ENCODE measurements at places on chromosomes 5 and 9. TPM values are rescaled to one million over a fixed set of nuclear protein-coding genes. Genes with fewer than 3 reads are reported as not detected.

IPPK gene
- total RNA-seq = 3.5 TPM

GRCh38 chr9:36736648-36737047 lies 164.0 kb downstream of the MELK start:
- peaks cover 10% of the 10 kb centered on the region for H3K27me3 ChIP-seq
- H3K36me3 ChIP-seq = no peaks in the 10 kb centered on the region
- no peak overlapping the region for H3K27ac ChIP-seq
- no peak overlapping the region for H3K4me3 ChIP-seq
- no peaks in the 10 kb centered on the region for H3K4me1 ChIP-seq

DNA sequence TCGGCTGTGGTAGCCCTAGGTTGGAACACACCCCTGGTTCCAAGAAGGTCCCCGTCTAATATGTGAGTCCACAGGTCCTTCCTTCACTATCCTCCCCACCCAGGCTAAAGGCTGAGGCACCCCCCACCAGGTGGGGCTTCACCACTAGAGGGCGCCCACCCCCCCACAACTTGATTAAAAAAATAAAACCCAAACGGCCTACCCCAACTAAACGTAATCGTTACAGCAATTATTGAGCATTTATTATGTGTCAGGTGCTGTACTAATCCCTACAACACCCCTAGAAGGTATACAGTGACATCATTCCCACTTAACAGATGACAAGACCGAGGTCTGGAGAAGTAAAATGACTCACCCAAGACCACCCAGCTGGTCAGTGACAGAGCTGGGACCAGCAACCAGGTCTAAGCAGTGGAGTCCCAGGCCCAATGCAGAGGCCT lies 65.0 kb downstream of the FGF18 start:
- no peak overlapping the region for H3K4me3 ChIP-seq
- H3K27ac ChIP-seq = no peak overlapping the region
- no peaks in the 10 kb centered on the region for H3K4me1 ChIP-seq
- no peak for DNase-seq

DNA sequence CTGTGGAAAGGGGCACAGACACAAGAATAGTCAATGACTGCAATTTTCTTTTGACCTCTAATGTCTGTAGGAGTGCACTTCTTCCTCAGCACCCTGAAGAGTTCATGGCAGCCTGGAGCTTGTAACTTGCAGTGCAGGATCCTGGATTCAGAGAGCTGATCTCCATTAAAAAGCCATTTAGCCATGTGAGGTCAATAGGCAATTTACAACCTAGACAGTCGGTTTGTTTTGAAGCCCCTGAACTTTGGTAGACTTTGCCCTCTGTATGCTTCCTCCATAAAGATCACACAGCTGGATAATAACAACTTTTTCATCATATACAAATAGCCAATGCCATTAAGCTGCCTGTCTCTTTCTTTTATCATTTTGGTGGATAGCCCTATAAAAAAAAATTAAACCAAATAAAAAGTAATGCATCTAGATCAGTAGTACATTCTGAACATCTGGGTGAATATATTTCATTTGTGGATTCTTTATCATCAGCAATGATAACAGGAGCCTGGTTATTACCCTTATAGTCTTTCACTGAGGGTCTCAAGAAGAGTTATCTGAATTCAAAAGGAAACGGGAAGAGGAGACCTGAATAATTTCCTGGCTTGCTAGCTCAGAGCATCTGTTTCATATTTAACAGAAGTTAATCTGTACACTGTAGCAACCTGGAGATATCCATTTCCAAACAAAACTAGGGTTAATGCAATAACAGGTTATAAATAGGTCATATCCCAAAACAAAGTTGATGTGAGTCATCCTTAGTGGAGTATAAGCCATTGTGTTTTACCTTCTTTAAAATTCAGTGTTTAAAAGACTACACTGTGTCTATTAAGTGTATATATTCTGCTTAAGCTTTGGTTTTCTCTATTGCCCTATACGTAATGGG lies 193.8 kb upstream of the ACTBL2 start:
- H3K4me3 ChIP-seq = no peak overlapping the region
- no peaks in the 10 kb centered on the region for H3K27me3 ChIP-seq
- H3K4me1 ChIP-seq = no peaks in the 10 kb centered on the region
- no peaks in the 10 kb centered on the region for H3K36me3 ChIP-seq

DNA sequence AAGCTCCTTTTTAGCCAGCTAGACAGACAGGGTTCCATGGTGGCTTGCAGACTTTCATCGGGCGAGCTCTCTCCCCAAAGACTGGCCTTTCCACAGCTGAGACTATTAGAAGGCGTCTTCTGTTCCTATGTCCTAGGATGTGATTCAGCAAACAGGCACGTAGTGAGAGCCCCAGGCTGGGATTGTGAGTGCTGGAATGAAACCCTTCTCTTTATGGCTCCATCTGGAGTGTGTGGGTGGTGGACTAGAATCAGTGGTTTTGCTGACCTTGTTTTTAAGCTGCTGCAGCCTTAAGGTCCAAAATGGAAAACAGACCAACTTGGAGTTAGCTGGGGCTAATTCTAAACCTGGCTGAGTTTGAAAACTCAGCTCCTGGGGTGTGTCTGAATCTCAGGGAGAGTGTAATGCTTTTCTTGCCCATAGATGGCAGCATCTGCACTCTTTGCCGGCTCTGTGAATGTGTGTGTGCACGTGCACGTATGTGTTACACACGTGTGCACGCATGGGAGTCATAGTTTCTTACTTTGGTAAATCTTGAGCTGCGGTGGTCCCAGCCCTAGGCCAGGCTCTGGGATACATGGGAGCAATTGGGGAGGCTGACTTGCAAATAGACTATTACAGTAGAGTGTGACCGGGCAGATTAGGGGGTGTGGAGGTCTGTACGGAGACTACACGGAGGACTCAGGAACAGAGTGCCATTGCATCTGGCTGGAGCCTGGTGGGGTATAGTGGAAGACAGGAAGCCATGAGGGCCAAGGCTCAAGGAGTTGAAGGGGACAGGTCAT lies 10.7 kb downstream of the GSN start:
- DNase-seq = peak; percentile 68
- peaks cover 25% of the 10 kb centered on the region for H3K4me1 ChIP-seq
- no peaks in the 10 kb centered on the region for H3K36me3 ChIP-seq
- H3K27me3 ChIP-seq = no peaks in the 10 kb centered on the region

- H3K4me3 ChIP-seq = no peak overlapping the region
- no peaks in the 10 kb centered on the region for H3K36me3 ChIP-seq
- no peaks in the 10 kb centered on the region for H3K27me3 ChIP-seq
Measured at GRCh38 chr5:176578391-176578808, 29.3 kb downstream of the CDHR2 start.

- no peaks in the 10 kb centered on the region for H3K36me3 ChIP-seq
- H3K4me1 ChIP-seq = peaks cover 10% of the 10 kb centered on the region
- H3K4me3 ChIP-seq = no peak overlapping the region
- DNase-seq = no peak
- H3K27ac ChIP-seq = no peak overlapping the region
- no peaks in the 10 kb centered on the region for H3K27me3 ChIP-seq
Measured at GRCh38 chr5:34703767-34704713, 47.9 kb downstream of the RAI14 start.

DNA sequence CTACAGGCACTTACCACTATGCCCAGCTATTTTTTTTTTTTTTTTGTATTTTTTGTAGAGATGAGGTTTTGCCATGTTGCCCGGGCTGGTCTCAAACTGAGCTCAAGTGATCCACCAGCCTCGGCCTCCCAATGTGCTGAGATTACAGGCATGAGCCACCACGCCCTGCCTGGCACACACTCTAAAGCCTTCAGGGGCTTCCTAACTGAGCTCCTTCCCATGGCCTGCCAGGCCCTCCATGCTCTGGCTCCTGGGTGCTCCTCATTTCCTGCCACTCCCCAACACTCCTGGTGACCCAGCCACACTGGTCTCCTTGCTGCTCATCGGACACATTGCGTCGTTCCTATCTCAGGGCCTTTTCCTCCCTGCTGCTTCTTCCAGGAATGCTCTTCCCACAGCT lies 61.5 kb downstream of the CARTPT start:
- no peaks in the 10 kb centered on the region for H3K36me3 ChIP-seq
- DNase-seq = no peak
- H3K27ac ChIP-seq = no peak overlapping the region
- H3K27me3 ChIP-seq = no peaks in the 10 kb centered on the region

- no peak overlapping the region for H3K4me3 ChIP-seq
- DNase-seq = no peak
- no peak overlapping the region for H3K27ac ChIP-seq
- no peaks in the 10 kb centered on the region for H3K4me1 ChIP-seq
- no peaks in the 10 kb centered on the region for H3K27me3 ChIP-seq
- no peaks in the 10 kb centered on the region for H3K36me3 ChIP-seq
Measured at GRCh38 chr5:25441810-25442209, 797.0 kb upstream of the CDH10 start.

DNA sequence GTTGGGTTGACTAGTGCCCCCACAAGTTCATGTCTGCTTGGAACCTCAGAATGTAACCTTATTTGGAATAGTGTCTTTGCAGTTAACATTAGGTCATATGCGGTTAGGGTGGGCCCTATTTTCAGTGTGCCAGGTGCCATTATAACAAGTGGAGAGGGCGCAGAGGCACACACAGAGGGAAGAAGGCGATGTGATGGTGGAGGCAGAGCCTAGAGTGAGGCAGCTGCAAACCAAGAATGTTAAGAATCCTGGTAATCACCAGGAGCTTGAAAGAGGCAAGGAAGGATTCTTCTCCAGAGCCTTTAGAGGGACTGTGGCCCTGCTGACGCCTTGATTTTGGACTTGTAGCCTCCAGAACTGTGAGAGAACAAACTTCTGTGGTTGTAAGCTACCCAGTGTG lies 10.9 kb downstream of the GPR107 start:
- no peaks in the 10 kb centered on the region for H3K36me3 ChIP-seq
- H3K27ac ChIP-seq = no peak overlapping the region
- no peak overlapping the region for H3K4me3 ChIP-seq
- no peaks in the 10 kb centered on the region for H3K4me1 ChIP-seq
